ENCODE measurements at places on chromosomes 16 and 17. TPM values are rescaled to one million over a fixed set of nuclear protein-coding genes. Genes with fewer than 3 reads are reported as not detected.

ARL5C gene
- not detected for total RNA-seq

ST6GALNAC2 gene
- 0.51 TPM for total RNA-seq

TPSAB1 gene
- 0.27 TPM for total RNA-seq

TBX4 gene
- total RNA-seq = 0.38 TPM

TERB1 gene
- total RNA-seq = 0.07 TPM

SEPTIN12 gene
- total RNA-seq = not detected

WFDC1 gene
- 0.05 TPM for total RNA-seq

MAP2K6 gene
- total RNA-seq = 7.4 TPM

CDRT15L2 gene
- not detected for total RNA-seq

HGS gene
- total RNA-seq = 194 TPM

MAPK7 gene
- total RNA-seq = 27.9 TPM

SLC5A10 gene
- 0.21 TPM for total RNA-seq

CCDC57 gene
- 27.2 TPM for total RNA-seq

CALCOCO2 gene
- 92.5 TPM for total RNA-seq

FADS6 gene
- 0.03 TPM for total RNA-seq

C16orf89 gene
- not detected for total RNA-seq

TSPOAP1 gene
- total RNA-seq = not detected

ERCC4 gene
- total RNA-seq = 8.5 TPM

QRICH2 gene
- total RNA-seq = 1.4 TPM

LGALS9B gene
- not detected for total RNA-seq

FGF11 gene
- 1.2 TPM for total RNA-seq

ZNF830 gene
- total RNA-seq = 14.7 TPM

SLC16A13 gene
- total RNA-seq = 11.0 TPM

SCARF1 gene
- total RNA-seq = 0.21 TPM

SP2 gene
- 21.9 TPM for total RNA-seq

TM4SF5 gene
- total RNA-seq = 0.77 TPM

TBC1D3G gene
- total RNA-seq = not detected

NDUFAB1 gene
- 157 TPM for total RNA-seq

RHBDF1 gene
- total RNA-seq = 26.4 TPM

SLC16A6 gene
- total RNA-seq = 0.49 TPM

DYNLRB2 gene
- 0.27 TPM for total RNA-seq

TLCD3B gene
- 0.20 TPM for total RNA-seq

HOXB2 gene
- 0.34 TPM for total RNA-seq

CD300H gene
- 0.17 TPM for total RNA-seq

ALOX15 gene
- total RNA-seq = 0.15 TPM

HID1 gene
- 22.7 TPM for total RNA-seq

CEMP1 gene
- not detected for total RNA-seq

FLOT2 gene
- 91.3 TPM for total RNA-seq

RBFOX1 gene
- total RNA-seq = not detected

CDH5 gene
- 0.22 TPM for total RNA-seq

TP53TG3B gene
- total RNA-seq = not detected

TMEM238L gene
- total RNA-seq = not detected

C17orf78 gene
- total RNA-seq = not detected

LITAFD gene
- total RNA-seq = not detected
